ENCODE measurements at places on chromosomes 6 and 20.

DNA sequence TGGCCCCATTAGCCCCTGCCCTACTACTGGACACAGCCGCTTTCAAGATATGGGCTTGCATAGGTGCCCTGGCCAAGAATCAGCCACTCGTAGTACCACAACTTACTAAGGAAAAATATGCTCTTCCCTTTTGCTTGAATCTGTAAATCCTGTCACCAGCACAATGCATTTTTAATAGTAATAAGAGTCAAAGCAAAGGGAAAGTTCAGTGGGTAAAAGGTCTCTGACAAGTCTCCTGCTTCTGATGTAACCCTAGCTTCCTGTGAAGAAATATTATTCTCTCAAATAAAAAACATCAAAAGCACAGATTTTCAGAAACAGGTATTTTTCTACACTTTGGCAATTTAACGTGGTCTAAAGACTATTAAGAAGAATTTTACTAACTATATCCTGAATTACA lies 373.8 kb downstream of the GJA1 start:
- DNase-seq: no peak

- DNase-seq: no peak
Measured at GRCh38 chr6:157559201-157559756, 178.3 kb downstream of the ZDHHC14 start.

GRCh38 chr6:164520916-164521315 lies 788.5 kb downstream of the C6orf118 start:
- DNase-seq: no peak

- DNase-seq: no peak
Measured at GRCh38 chr6:170449835-170450753, 103.0 kb downstream of the PSMB1 start.

DNA sequence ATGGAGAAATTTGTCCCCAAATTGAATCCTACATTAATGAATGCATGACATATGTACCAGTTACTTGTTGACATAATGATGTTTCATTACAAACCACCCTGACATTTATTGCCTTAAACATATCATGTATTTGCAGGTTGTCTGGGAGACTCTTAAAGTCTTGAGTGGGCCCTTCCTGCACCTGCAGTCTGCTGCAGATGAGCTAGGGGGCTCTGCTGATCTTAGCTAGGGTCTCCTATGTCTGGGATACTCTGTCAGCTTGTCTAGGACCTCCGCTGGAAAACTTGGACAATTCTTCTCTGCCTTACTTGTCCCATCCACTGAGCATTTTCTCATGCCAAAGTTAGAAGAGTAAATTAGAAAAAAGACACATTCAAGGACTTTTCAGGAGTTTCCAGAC lies 581.6 kb downstream of the HAO1 start:
- no peak for DNase-seq

DNA sequence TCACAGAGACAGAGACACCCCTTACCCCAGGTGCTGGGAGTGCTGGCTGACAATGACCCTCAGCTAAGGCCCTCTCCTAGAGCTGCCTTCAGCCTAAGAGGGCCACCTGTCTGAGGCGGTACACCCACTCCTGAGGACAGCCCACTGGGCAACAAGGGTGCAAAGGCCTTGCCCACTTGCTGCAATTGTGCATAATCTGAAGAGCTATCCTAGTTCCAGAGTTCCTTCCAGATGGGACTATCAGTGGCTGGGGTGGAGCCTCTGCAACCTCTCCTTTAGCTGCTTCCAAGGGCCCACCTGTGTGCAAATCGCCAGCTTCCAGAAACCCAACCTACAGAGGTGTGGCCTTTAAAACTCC lies 87.5 kb downstream of the PREX1 start:
- DNase-seq: no peak

DNA sequence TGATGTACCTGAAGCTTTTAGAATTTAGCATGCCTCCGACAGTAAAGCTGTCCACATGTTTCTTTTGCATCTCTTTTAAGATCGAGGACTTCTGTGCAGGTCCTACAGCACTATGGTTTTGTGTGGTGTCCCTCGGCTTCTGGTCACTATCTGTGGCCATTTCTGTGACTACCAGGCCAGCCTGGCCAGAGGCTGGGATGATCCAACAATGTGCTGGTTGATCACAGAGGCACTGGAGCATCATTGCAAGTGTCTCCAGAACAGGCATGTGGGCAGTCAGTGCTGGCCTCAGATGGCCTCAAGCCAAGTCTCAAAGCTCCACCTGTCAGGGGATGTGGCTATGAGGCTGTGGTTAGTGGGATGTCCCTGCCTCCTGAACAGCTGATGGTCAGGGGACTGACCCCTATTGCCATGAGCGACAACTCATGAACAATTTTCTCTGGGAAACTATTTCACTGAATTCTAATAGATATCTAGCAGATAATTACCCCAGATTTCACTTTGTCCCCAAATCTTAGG lies 136.6 kb downstream of the SYNDIG1 start:
- DNase-seq: no peak

GRCh38 chr6:169794317-169795055 lies 43.1 kb downstream of the ERMARD start:
- DNase-seq: no peak

DNA sequence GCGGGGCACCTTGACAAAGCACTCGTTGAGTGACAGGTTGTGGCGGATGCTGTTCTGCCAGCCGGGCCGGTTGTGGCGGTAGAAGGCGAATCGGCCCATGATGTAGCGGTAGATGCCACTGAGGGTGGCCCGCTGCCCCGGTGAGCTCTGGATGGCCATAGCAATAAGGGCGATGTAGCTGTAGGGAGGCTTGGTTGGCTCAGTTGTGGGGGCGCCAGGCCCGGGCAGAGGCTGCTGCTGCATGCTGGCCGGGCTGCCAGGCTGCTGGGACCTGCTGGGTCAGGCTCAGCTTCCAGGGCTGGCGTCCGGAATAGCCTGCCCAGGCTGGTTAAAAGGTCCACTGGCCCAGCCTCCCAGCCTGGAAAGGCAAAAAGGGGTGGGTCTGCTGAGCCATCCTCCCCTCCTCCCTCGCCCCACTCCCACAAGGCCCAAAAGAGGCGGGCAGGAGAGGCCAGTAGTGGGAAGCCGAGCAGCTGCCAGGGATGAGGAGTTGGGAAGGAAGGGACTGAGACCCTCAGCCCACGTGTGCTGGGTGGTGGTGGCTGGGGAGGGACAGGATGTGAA lies at the start of gene FOXS1:
FOXS1 (minus strand) TSS at position 305 of the 564 bp plus-strand sequence; CDS start at position 243, 62 bp downstream.
- DNase-seq: no peak

DNA sequence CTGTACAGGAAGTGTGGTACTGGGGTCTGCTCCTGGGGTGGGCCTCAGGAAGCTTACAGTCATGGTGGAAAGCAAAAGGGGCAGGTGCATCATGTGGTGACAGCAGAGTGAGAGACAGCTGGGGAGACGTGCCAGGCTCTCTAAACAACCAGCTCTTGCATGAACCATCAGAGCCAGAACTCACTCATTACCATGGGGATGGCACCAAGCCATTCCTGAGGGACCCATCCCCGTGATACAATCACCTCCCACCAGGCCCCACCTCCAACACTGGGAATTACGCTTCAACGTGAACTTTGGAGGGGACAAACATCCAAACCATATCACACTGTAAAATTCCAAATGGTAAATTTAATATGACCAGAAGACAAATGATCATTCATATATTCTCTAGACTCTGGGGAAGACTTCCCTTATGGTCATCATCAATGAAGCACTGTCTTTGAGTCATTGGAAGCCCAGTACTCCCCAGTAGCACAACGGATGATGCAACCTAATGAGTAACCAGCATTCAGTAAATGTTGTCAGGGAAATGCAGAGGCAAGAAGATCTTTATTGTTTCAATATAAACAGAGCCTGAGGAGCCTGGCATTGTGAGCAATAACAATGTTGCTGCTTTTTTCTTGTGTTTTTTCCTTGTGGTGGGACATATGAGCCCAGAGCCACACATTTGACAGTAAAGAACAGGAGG lies 48.2 kb upstream of the RALY start:
- no peak for DNase-seq

DNA sequence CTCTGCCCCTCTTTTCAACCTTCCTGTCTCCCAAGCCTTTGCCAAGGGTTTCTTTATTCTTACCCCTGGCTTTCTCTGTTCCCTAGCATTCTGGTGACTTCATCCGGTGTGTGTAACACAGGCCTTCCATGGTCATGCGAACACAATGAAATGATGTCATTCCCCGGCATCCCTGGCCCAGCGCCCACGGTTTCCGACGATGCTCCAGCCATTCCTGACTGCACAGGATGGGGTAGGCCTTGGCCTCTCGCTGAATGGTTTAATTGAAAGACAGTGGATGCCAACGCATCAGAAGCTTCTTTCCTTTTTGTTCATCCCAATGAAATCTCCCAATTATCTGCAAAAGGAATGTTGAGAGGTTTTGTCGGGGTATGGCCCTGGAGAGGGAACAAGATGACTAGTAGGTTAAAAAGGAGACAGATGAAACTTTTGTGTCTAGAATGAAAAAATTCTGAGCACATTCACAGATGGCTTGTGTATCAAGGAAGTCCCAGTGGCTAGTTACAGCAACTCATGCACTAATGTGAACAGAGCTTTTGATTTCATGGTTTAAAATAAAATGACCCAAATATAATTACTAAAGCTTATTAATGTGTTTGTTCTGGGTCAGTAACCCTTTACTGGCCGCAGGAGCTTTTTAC lies 655.0 kb downstream of the QKI start:
- DNase-seq: no peak

GRCh38 chr20:13200767-13201500 lies 20.1 kb upstream of the ISM1 start:
- no peak for DNase-seq

- no peak for DNase-seq
Measured at GRCh38 chr6:138592749-138593123, 93.4 kb upstream of the NHSL1 start.

GRCh38 chr6:30685157-30686008 lies 1.1 kb downstream of the PPP1R18 start:
- DNase-seq: no peak

DNA sequence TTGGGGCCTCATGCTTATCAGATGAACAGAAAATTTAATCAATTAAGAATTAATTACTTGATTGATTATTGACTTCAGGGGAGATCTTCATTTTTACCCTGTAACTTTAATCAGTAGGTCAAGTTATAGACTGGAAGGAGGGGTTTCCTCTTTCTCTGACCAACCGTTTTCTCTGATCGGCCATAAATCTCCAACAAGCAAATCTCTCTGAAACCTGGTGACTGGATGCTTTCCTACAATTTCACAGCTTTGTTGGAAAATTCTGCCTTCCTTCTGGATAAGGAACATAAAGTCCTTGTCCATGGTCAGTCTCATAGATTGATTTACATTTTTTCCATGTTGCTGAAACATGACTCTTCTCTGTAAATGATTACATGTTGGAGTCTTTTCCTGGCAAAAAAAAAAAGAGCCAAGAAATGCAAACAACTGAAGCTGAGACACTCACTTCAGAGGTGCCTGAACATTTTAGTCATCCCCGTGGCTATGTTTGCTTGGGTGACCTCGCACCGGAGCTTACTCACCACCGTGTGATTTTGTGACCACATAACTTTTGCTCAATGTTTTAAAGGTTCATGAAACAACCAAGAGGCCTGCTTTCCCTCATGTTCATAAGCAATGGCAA lies 31.0 kb downstream of the IRF4 start:
- DNase-seq: no peak

GRCh38 chr20:11473983-11474382 lies 443.7 kb upstream of the BTBD3 start:
- DNase-seq: no peak

DNA sequence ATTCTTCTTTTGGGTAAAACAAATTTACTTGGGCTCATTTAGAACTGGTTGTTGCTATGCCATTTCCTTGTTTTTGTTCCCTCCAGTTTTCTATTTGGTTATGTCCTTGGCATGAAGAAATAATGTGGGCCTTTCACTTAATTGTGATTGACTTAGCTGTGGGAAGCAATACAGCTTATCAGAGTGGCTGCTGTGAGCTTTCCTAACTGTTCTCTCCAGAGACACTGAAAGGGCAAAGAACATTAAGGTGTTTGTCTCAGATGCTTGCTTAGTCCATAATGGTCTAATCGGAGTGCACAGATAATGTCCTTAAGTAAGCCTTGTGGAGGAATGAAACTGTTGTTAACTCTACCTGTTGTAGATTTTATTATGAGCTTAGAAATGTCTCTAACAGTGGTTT lies 56.6 kb downstream of the SH3BGRL2 start:
- DNase-seq: no peak

DNA sequence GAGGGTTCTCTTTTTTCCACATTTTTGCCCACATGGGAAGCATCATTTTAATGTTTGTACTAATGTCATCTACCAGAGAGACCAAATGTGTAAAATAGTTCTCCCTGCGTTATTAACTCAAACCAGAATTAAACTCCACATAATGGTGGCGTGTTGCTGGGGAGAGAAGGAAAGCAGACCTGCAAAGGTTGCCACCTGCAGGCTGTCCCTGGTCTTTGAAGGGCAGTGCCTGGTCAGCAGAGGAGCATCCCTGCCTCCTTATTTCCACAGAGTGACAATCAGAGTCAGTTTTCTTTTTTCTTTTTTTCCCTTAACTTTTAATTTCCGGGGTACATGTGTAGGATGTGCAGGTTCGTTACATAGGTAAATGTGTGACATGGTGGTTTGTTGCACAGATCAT lies 214.5 kb downstream of the TBX18 start:
- DNase-seq: no peak

DNA sequence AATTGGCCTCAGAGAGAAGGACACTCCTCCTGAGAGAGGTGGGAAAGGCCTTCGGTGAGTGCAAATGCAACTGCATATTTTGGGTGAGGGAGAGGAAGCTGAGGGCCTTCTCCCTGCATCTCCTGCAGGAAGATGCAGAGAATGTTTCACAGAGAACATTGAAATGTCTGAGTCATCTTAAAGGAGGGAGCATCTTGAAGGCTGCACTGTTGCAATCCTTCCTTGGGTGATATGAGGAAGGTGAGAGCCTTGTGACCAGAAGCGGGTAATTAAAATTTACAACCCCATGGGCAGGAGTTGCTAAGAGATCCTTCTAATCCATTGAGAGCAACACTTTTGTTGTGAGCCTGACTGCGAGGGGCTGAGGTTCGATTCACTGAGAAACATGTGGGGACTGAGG lies 375.7 kb upstream of the MARCKS start:
- DNase-seq: no peak

GRCh38 chr20:40655451-40655850 lies 33.6 kb downstream of the MAFB start:
- no peak for DNase-seq

DNA sequence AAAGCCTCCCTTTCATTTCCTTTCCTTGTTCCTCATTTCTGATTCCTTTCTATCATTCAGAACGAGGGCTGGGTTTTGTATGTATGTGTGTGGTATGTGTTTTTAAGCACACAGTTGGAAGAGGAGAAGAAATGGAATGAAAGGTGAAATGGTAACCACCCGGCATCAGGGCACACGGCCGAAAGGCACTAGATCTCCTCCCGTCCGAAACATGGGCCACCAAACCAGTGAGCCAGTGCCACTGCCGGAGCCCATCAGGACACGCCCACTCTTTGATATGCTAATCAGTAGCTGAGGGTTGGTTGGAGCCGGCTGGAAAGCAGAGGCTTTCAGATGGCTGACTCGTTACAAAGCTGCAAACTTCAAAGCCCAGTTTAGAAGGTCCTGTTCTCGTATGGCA lies 228.6 kb upstream of the JARID2 start:
- no peak for DNase-seq

DNA sequence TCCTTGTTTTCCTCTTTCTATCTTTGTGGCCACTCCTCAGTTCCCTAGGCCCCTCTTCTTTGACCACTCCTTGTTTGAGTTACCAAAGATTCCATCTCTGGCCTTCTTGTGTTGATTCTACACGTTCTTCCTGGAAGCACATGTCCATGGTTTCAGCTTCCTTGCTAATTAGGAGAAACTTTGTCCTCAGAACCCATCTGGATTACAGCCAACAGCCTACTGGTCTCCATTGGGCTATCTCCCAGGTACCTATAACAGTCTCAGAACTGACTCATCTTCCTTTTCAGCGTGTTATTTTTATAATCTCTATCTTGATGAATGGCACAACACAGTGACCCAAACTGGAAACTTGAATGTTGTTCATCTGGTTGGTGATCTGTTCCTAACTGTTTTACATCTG lies 17.5 kb downstream of the PTPRA start:
- no peak for DNase-seq

All from memory B cell (primary cell).